ENCODE measurements at places on chromosomes 7 and 10. TPM values are rescaled to one million over a fixed set of nuclear protein-coding genes. Genes with fewer than 3 reads are reported as not detected.
A peak's percentile ranks its signal among the peaks of the same experiment; 100 is the strongest.

CLRN3 gene
- total RNA-seq, result not detected

ACTL6B gene
- not detected for total RNA-seq

- H3K27ac ChIP-seq, result peak overlapping the region; percentile 80
- peak; percentile 73 for DNase-seq
- no peak overlapping the region for H3K4me3 ChIP-seq
- H3K27me3 ChIP-seq, result no peaks in the 10 kb centered on the region
- H3K36me3 ChIP-seq, result no peaks in the 10 kb centered on the region
- no peaks in the 10 kb centered on the region for H3K4me1 ChIP-seq
Observed at GRCh38 chr10:4498711-4499251, 327.2 kb upstream of the AKR1E2 start.

KLF14 gene
- 0.29 TPM for total RNA-seq

DNA sequence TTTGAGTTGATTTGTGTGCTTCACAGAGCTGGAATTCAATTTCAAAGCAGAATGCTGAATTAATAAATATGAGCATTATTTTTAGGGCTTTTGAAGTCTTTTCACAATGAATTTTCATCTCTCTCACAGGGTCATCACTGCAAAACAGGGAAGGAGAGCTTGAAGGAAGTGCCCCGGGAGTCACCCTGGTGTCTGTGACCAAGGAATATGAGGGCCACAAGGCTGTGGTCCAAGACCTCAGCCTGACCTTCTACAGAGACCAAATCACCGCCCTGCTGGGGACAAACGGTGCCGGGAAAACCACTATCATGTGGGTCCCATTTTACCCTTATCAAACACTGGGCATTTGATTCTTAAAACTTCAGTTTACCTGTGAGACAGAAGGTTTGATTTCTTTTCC is 217.7 kb downstream of the ABCA13 start:
- no peak for DNase-seq
- peaks cover 39% of the 10 kb centered on the region for H3K4me1 ChIP-seq
- H3K27ac ChIP-seq, result peak overlapping the region; percentile 90

- no peaks in the 10 kb centered on the region for H3K27me3 ChIP-seq
- no peak overlapping the region for H3K4me3 ChIP-seq
- peak; percentile 83 for DNase-seq
- H3K4me1 ChIP-seq, result peaks cover 11% of the 10 kb centered on the region
- H3K27ac ChIP-seq, result no peak overlapping the region
- no peaks in the 10 kb centered on the region for H3K36me3 ChIP-seq
Observed at GRCh38 chr10:110273474-110273873, 31.2 kb downstream of the SMNDC1 start.

CYP3A5 gene
- 5.7 TPM for total RNA-seq

DNA sequence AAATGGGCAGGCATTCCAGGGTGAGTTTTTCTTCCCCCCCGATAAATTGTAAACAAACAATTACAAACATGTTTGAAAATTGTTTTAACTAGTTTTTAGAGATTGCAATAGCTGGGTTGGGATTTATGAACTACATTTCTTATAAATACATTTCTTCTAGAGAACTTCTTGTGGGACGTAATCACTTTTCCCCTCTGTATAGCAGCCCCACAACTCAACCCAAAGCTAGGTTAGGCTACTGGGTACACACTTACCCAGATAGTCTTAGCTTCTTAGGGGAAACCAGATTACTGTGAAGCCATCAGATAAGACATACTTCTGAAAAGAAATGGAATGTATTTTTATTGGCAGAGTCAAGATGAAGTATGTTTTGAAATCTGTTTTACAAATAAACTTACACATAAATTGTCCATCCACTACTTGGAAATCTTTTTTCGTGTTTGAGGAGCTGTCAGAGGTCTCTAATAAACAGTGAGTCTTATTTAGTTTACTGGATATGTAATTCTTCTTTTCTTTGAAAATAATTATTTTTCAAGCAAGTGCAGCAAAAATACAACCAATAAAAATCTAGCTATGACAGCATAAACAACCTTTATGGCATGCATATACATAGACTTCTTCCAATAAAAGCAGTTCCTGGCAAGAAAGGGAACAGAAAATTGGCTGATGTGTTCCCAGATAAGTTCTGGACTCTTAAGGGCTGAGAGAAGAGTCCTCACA is 8.0 kb upstream of the GLRX3 start:
- no peaks in the 10 kb centered on the region for H3K36me3 ChIP-seq
- DNase-seq, result no peak
- no peak overlapping the region for H3K4me3 ChIP-seq
- no peak overlapping the region for H3K27ac ChIP-seq

MBLAC1 gene
- 2.8 TPM for total RNA-seq

GRCh38 chr7:44769776-44770294 is 21.2 kb downstream of the ZMIZ2 start:
- DNase-seq, result no peak
- peaks cover 36% of the 10 kb centered on the region for H3K4me1 ChIP-seq
- H3K27me3 ChIP-seq, result no peaks in the 10 kb centered on the region
- peak overlapping the region; percentile 0 for H3K27ac ChIP-seq
- H3K4me3 ChIP-seq, result no peak overlapping the region
- H3K36me3 ChIP-seq, result peaks cover 33% of the 10 kb centered on the region

GRCh38 chr7:137953043-137953664 is 48.7 kb downstream of the CREB3L2 start:
- DNase-seq, result peak; percentile 60
- H3K4me1 ChIP-seq, result peaks cover 44% of the 10 kb centered on the region
- H3K27ac ChIP-seq, result peak overlapping the region; percentile 63
- no peaks in the 10 kb centered on the region for H3K27me3 ChIP-seq
- H3K4me3 ChIP-seq, result no peak overlapping the region

GRCh38 chr7:116423499-116423898 is 76.0 kb upstream of the CAV2 start:
- DNase-seq, result no peak
- no peak overlapping the region for H3K27ac ChIP-seq
- no peaks in the 10 kb centered on the region for H3K36me3 ChIP-seq
- no peaks in the 10 kb centered on the region for H3K4me1 ChIP-seq
- H3K4me3 ChIP-seq, result no peak overlapping the region
- H3K27me3 ChIP-seq, result no peaks in the 10 kb centered on the region

DNA sequence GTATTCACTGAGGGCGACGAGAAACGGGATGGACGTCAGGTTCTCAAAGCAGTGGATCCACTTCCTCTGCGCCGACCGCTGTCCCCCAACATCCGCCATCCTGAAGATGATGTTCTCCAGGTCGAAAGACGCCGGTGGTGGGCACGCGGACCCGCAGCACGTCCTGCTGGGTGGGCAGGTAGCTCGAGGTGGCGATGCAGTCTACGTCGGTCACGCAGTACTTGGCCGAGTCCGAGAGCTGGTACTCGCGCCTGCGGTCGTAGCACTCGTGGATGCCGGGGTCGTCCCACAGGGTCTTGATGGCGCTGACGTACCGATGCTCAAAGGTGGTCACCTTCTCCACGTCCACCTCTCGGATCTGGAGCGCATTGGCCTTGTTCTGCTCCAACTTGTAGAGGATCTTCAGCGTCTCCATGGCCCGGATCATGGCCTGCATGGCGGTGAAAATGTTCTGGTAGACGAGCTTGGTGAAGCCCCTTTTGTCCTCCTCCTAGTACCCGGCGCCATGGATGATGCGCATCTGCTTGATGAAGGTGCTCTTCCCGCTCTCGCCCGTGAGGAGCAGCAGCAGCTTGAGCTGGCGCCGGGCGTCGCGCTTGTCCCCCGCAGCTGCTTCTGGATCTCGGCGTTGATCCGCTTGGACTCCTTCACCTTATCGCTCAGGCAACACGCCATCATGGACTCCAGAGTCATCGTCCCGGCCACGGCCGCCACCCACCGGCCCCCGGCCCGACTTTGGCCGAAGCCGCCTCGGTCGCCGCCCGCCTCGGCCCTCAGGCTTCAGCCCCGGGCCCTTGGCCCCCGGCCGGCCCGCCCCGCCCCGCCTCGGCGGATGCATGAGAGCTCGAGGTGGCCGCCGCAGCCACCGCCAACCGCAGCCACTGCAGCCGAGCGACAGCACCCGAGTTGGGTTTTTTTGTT is 122.9 kb upstream of the KCTD7 start:
- no peaks in the 10 kb centered on the region for H3K36me3 ChIP-seq
- H3K4me3 ChIP-seq, result peak overlapping the region; percentile 21
- H3K27ac ChIP-seq, result no peak overlapping the region

CYP26A1 gene
- 0.21 TPM for total RNA-seq

DNA sequence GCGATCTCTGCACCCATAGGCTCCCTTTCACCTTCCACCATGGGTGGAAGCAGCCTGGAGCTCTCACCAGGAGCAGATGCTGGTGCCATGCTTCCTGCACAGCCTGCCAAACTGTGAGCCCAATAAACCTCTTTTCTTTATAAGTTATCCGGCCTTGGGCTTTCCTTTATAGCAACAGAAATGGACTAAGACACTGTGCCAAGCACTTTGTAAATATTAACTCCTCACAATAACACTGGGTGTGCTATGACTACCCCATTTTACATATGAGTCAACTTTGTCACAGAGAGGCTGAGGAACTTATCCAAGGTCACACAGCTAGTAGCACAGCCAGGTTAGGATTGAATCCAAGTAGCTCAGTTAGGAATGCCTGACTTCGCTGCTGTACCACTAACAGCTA is 79.7 kb upstream of the KCNMA1 start:
- no peak for DNase-seq
- no peak overlapping the region for H3K4me3 ChIP-seq
- H3K36me3 ChIP-seq, result no peaks in the 10 kb centered on the region
- H3K27me3 ChIP-seq, result no peaks in the 10 kb centered on the region
- H3K4me1 ChIP-seq, result no peaks in the 10 kb centered on the region

- no peaks in the 10 kb centered on the region for H3K27me3 ChIP-seq
- peak overlapping the region; percentile 96 for H3K27ac ChIP-seq
- H3K36me3 ChIP-seq, result no peaks in the 10 kb centered on the region
- peaks cover 16% of the 10 kb centered on the region for H3K4me1 ChIP-seq
- H3K4me3 ChIP-seq, result peak overlapping the region; percentile 71
Observed at GRCh38 chr7:12210179-12211053, 678 bp upstream of the TMEM106B start.

GRCh38 chr7:157129200-157129599 is 9.5 kb upstream of the UBE3C start:
- no peak for DNase-seq
- H3K27me3 ChIP-seq, result peaks cover 45% of the 10 kb centered on the region

- H3K36me3 ChIP-seq, result no peaks in the 10 kb centered on the region
- no peak overlapping the region for H3K27ac ChIP-seq
- no peak overlapping the region for H3K4me3 ChIP-seq
- no peaks in the 10 kb centered on the region for H3K4me1 ChIP-seq
- no peak for DNase-seq
- H3K27me3 ChIP-seq, result peaks cover 3% of the 10 kb centered on the region
Observed at GRCh38 chr7:148609045-148609725, 18.6 kb downstream of the C7orf33 start.

SPDYE2B gene
- not detected for total RNA-seq

EPO gene
- not detected for total RNA-seq

SPDYE6 gene
- total RNA-seq, result not detected

DNA sequence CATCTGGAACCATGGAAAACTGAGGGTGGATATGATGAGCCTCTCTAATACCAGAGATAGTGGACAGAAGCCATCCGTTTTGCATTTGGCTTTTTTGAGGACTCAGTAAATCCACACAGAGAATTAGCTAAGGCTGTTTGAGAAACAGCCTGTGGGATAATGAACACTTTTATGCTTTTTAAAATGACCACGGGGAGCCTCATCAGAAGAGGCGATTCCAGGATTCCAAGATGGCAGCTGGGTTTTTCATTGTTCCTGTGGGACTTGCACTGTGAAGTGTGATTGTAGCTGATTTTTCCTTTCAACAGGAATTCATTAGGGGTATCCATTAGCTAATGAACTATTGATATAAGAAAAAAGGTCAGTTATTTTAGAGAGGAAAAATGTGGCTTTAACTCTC is 353.2 kb downstream of the AUTS2 start:
- H3K27ac ChIP-seq, result no peak overlapping the region
- no peaks in the 10 kb centered on the region for H3K36me3 ChIP-seq
- no peak overlapping the region for H3K4me3 ChIP-seq
- no peaks in the 10 kb centered on the region for H3K4me1 ChIP-seq
- DNase-seq, result no peak
- no peaks in the 10 kb centered on the region for H3K27me3 ChIP-seq

HOXA2 gene
- 0.61 TPM for total RNA-seq

GRCh38 chr7:149701495-149702240 is 71.7 kb downstream of the ZNF467 start:
- no peak overlapping the region for H3K4me3 ChIP-seq
- no peaks in the 10 kb centered on the region for H3K27me3 ChIP-seq
- no peaks in the 10 kb centered on the region for H3K36me3 ChIP-seq
- H3K27ac ChIP-seq, result no peak overlapping the region
- DNase-seq, result no peak

DNA sequence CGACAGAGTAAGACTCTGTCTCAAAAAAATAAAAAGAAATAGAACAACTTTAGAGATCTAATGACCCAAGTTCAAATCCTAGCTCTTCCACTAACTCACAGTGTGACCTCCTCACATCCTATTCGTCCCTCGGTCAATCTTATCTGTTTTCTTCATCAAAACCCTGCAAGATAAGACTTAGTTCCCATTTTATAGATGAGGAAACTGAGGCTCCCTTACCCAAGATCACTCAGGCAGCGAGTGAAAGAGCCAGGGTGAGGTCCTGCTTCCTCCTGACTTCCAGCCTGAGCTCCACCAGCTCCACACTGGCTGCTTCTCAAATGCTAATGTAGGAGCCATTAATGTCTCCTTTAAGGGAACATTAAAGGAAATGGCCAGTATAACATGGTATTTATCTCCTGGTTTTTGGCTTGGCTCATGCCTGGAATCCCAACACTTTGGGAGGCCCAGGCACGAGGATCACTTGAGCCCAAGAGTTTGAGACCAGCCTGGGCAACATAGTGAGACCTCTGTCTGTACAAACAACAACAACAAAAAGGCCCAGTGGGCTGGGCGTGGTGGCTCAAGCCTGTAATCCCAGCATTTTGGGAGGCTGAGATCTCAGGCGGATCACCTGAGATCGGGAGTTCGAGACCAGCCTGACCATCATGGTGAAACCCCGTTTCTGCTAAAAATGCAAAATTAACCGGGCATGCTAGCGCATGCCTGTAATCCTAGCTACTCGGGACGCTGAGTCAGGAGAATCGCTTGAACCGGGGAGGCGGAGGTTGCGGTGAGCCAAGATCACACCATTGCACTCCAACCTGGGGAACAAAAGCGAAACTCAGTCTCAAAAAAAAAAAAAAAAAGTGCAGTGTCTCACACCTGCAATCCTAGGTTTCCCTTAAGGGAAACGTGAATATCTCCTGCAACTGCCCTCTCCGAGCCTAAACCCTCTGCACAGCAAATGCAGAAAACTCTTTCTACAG is 3.4 kb upstream of the RHBDD2 start:
- H3K27ac ChIP-seq, result peak overlapping the region; percentile 87
- H3K27me3 ChIP-seq, result no peaks in the 10 kb centered on the region
- DNase-seq, result no peak

- no peaks in the 10 kb centered on the region for H3K36me3 ChIP-seq
- peaks cover 31% of the 10 kb centered on the region for H3K27me3 ChIP-seq
- H3K4me3 ChIP-seq, result no peak overlapping the region
- no peaks in the 10 kb centered on the region for H3K4me1 ChIP-seq
- no peak for DNase-seq
Observed at GRCh38 chr10:1289591-1289990, 233.4 kb downstream of the WDR37 start.

DNA sequence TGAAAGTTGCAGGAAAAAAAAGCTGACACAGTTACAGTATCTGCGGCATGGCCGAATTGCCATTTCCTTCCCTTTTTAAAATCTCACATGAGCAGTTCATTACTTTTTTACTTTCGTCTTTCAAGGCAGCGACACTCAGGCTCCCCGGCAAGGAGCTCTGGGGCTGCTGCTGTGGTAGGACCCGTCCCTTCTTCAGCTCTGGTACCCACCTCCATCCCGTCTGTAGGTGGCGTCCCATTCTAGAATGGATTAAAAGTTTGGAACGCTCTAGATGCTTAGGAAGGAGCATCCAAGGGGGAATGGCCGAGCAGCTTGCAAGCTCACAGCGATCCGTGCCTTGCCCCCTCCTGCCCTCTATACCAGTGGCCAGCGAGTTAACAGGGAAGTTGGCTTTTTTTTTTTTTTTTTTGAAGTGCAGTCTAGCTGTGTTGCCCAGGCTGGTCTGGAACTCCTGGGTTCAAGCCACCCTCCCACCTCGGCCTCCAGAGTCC is 22.8 kb upstream of the TTYH3 start:
- peaks cover 22% of the 10 kb centered on the region for H3K36me3 ChIP-seq
- H3K4me3 ChIP-seq, result no peak overlapping the region

All from left lung (tissue), 14 donors.